ENCODE measurements at places on chromosomes 13 and 19.

GRCh38 chr13:44648392-44649103, 72.4 kb upstream of the TSC22D1 start:
- no peak for DNase-seq

DNA sequence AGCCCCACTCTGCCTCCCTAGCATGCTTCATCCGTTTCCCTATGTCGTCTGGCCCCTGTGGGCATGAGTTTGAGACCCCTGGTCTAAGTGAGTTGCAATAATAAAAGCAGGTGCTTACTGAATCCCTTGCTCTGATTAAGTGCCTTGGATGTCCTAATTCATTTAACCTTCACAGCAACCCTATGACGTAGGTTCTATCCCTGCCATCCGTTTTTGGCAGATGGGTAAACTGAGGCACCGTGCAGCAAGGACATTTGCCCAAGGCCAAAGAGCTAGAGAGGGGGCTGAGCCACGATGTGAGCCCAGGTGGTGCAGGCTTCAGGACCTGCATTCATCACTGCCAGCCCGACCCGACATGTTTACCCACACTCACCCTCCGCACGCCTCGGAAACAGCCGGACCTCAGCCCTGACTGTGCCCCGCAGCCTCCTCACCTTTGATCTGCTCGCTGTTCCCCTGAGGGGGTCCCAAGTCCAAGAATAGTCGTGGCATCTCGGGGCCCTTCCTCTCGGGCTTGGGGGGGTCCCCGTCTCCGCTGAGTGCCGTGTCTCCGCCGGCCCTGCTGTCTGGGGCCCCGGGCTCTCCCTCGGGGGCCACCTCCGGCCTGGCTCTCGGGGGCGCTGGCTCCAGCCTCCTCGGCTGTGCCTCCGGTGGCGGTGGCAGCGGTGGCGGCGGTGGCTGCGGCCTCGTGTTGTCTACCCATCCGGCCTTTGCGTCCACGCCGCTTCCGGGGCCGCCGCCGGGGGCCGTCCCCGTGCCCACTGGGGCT, 14.5 kb downstream of the LMTK3 start:
- DNase-seq, result no peak

GRCh38 chr13:113106711-113107351, 1.2 kb downstream of the F7 start:
- no peak for DNase-seq

- DNase-seq, result no peak
Observed at GRCh38 chr19:23482829-23483228, 87.6 kb upstream of the ZNF91 start.

DNA sequence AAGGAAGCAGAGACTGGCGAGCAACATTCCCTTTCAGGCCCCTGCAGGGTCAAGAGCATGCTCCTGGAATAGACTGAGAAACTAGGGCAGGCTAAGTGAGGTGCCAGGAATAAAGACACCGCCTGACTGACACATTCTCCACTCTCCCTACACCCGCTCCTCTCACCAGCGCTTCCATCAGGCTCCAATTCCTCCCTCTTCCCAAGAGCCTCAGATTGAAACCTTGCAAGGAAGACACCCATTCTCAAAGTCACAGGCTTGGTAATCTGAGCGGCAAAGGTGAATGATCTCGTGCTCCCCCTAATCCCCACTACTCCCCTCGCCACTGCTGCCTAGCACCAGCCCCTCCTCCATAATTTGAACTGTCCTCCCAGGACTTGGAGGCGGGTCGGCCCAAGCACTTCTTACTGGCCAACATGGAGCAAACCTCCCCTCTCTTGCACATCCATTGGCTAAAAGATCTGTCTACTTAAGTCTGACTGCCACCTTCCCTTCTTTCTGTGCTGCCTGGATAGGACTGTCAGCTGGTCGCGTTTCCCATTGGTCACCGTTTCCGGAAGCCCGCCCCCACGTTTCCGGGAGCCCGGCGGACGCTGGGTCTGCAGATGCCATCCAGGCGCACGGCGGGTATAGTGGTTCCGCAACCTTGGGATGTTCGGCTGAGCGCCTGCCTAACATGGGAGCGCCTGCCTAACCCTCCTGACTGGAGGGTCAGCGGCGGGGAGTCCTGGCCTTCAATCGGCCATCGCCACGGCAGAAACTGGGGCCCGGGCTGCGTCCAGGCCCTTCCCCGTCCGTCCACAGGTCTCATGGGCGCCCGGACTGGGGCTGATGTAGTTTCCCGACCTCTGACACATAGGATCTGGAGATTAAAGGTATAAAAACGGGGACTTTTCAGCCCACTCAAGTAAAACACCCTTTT, 33.6 kb downstream of the ZNF383 start:
- no peak for DNase-seq

All from activated T-cell treated with anti-CD3 and anti-CD28 coated beads, Interleukin-2, amount 50 U/mL, for 4 hours (primary cell).